CD4-positive, alpha-beta T cell treated with Interleukin-4 for 1 hour (primary cell): ENCODE measurements at places on chromosomes 7 and 10.

GRCh38 chr10:110504111-110504735 lies 6.5 kb downstream of the DUSP5 start:
- peak; percentile 85 for DNase-seq

DNA sequence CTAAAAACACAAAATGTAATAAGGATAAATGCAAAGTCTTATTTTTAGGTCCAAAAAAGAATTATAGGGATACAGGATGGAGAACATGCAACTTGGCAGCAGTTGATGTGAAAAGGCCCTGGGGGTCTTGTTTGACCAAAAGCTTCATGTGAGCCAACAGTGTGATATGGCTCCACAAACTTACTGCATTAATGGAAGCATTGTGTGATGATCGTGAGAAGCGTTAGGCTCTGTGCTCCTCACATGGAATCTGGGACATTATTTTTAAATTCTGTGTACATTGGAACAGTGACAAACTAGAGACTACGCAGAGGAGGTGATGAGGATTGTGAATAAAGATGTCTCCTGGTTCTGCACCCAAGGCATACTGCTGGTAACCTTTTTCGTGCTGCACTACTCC lies 39.1 kb upstream of the CALD1 start:
- no peak for DNase-seq

DNA sequence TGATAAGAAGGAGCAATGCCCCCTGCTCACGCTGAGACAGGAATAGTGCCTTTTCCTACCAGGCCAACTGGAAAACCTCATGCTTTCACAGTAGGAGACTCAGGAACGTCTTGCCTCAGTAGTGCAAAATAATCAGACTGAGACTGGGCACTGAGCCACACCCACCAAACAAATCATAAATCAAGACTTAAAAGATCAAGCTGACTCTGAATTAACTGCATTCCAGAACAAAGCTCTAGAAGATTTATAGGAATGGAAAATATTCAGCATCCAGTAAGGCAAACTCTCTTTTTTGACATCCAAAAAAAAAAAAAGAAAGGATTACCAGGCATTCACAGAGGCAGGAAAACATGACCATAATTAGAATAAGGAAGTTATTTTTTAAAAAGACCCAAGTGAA lies 30.5 kb upstream of the SLC18A3 start:
- no peak for DNase-seq

- DNase-seq = no peak
These were observed 57.6 kb downstream of the TSPAN15 start for GRCh38 chr10:69508738-69509340.

DNA sequence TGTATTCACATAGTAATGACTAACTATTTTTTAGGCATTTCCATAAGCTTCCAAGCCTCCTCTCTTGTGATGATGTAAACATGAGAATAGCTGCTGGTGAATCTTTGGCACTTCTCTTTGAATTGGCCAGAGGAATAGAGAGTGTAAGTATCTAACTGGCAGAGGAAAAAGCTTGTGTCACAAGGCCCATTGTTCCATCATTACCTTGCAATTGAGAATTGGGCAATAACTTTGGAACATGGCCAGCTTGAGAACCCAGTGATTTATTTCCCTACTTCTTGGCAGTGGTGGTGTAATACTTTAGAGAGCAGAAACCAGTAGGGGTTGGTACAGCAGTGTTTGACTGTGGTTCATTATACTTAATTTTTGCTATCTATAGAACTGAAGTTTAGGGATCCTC lies 12.0 kb downstream of the IFRD1 start:
- DNase-seq = no peak

DNA sequence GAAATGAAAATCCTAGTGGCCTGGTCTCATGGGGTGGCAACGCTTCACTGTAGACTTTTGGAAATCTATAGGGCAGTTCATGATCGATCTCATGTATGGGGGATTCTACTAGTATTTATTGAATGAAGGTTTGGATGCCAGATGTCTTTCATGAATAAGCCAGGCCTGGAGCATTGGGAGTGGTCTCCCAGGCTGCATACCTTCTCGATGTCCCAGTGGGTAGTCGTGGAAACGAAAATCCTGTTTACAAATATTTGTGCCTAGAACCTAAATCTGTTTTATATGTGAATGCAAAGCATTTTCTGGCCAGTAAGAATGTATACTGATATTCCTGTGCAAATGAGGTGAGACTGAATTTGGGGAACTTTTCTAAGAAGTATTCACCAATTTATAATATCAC lies 105.0 kb upstream of the C1QL3 start:
- DNase-seq = no peak

GRCh38 chr7:53947732-53948131 lies 594.4 kb upstream of the VSTM2A start:
- no peak for DNase-seq

- no peak for DNase-seq
These were observed 83.8 kb downstream of the ABCA13 start for GRCh38 chr7:48255046-48255445.

GRCh38 chr10:80158126-80158525 lies 25.6 kb downstream of the PLAC9 start:
- DNase-seq = no peak

- no peak for DNase-seq
These were observed 1.0 kb downstream of the SEPHS1 start for GRCh38 chr10:13347043-13347499.

- DNase-seq = no peak
These were observed 88.4 kb upstream of the LEP start for GRCh38 chr7:128152721-128153120.
